SK-N-SH (cell line): ENCODE measurements at places on chromosomes 6 and 20.
A peak's percentile ranks its signal among the peaks of the same experiment; 100 is the strongest.

- no peak for DNase-seq
Observed at GRCh38 chr20:8807480-8808201, 261.2 kb upstream of the PLCB4 start.

- DNase-seq: peak; percentile 84
Observed at GRCh38 chr6:130365166-130366106, at the start of gene TMEM200A. Gene TMEM200A (plus strand): TSS chr6:130366017. CDS start chr6:130440423, 74,406 bp downstream.

GRCh38 chr6:137728386-137729349 lies 138.4 kb upstream of the TNFAIP3 start:
- DNase-seq: no peak

- DNase-seq: no peak
Observed at GRCh38 chr6:43433148-43433547, 5.8 kb downstream of the ABCC10 start.

DNA sequence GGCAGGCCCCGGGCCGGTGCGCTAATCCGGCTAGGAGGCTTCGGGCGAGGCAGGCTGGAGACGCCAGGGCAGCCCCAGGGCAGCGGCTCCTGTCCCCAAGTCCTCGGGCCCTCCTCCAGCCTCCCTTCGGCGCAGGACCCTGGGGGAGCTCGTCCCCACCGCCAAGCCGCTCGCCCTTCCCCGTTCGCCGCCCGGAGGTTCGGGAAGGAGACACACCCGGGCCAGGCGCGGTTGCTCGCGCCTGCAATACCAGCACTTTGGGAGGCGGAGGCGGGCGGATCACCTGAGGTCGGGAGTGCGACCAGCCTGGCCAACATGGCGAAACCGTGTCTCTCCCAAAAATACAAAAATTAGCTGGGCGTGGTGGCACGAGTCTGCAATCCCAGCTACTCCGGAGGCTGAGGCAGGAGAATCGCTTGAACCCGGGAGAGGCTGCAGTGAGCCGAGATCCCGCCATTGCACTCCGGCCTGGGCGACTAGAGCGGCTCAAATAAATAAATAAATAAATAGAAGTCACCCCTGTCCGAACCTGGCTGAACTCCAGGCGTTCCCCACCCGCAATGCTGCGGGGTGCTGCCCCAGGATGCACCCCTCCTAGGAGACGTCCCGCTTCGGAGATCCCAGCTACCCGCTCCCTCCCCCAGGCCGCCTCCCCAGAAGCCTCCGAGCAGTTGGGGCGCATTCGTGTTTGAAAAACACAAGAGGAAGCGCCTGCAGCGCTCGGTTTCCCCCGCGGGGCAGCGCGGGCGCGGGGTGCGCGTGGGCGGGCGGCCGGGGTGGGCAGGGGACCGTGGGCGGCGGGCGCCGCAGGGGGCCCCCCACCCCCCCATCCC lies 27.5 kb downstream of the SERPINB9 start:
- peak; percentile 78 for DNase-seq
